ENCODE measurements at places on chromosomes 3 and 15.

DNA sequence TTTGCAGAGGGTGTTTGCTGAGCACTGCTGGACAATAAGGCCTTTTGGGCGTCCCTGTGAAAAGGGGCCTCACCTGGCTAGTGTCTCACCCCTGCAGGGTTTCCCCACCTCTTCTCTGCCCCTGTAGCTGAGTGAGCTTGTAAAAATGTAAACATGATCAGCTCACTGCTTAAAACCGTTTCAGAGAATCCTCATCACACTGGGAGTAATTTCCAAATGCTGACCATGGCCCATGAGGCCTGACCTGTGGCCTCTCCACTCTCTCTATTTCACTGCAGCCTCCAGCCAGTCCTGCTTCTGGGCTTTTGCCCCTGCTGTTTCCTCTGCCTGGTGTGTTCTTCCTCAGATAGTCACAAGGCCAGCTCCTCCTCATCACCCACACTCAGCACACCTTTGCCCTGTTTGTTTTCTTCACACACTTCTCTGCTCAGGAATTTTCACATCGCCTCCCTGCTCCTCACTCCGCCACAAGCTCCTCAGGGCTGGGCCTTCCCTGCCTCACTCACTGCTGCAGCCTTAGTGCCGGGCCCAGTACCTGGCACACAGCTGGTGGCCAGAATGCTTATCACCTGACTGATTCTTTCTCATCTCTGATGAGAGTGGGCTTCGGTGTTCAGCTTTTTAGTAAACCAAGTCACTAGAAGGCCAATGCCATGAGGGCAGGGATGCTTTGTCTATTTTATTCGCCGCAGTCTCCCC, 79.3 kb upstream of the SEC13 start:
- peak; percentile 23 for DNase-seq
- no peaks in the 10 kb centered on the region for H3K4me1 ChIP-seq
- no peaks in the 10 kb centered on the region for H3K27me3 ChIP-seq
- H3K27ac ChIP-seq: no peak overlapping the region
- H3K4me3 ChIP-seq: no peak overlapping the region

- H3K27ac ChIP-seq: no peak overlapping the region
- no peaks in the 10 kb centered on the region for H3K27me3 ChIP-seq
- DNase-seq: no peak
- H3K4me3 ChIP-seq: no peak overlapping the region
- no peaks in the 10 kb centered on the region for H3K36me3 ChIP-seq
Measured at GRCh38 chr3:120795959-120796358, 53.4 kb downstream of the GTF2E1 start.

GRCh38 chr3:190645932-190646460, 132.1 kb downstream of the IL1RAP start:
- no peak overlapping the region for H3K4me3 ChIP-seq
- no peaks in the 10 kb centered on the region for H3K4me1 ChIP-seq
- H3K36me3 ChIP-seq: no peaks in the 10 kb centered on the region
- no peak overlapping the region for H3K27ac ChIP-seq
- H3K27me3 ChIP-seq: no peaks in the 10 kb centered on the region

DNA sequence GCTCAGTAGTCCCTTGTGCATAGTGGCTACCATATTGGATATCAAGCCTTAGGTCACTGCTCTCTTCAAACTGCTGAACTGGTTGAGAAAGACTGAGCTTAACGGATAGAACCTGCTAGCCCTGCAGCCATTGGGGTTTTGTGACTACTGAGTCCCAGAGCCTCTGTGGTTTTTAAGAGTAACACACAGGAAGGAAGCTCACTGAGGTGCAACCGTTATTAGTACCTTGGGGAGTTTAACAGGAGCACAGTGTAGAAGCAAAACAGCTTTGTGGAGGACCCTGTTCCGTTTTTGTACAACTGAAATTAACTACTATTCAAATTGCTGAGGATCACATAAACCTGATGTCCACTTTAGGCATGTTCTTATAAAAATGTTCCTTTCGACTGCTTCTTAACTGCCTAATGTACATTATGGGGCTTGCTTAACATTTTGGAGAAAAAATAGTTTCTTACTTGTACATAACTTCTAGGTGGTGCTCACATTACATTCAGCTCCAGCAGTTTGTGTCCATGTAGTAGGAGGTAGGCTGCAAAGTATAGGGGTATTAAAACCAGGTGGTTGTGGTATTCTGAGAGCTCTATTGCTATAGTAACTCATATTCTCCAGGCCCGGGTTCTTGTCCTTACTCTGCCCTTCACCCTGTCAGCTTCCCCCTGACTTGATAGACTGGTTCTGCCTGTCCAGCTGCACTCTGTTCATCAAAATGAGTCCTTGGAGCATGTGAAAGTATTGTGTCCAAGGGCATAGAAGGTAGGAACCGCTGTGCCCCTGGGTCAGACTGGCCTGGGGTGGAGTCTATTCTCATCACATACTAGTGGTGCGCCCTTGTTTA, 17.3 kb downstream of the PXK start:
- no peak overlapping the region for H3K4me3 ChIP-seq
- no peak for DNase-seq
- no peaks in the 10 kb centered on the region for H3K4me1 ChIP-seq
- H3K27ac ChIP-seq: no peak overlapping the region
- no peaks in the 10 kb centered on the region for H3K27me3 ChIP-seq
- no peaks in the 10 kb centered on the region for H3K36me3 ChIP-seq

- no peak overlapping the region for H3K4me3 ChIP-seq
- no peak overlapping the region for H3K27ac ChIP-seq
- H3K27me3 ChIP-seq: no peaks in the 10 kb centered on the region
- peak; percentile 35 for DNase-seq
Measured at GRCh38 chr15:64158363-64159134, 4.3 kb downstream of the PPIB start.

GRCh38 chr15:76060118-76060989, 569 bp downstream of the TMEM266 start:
- H3K27ac ChIP-seq: no peak overlapping the region
- DNase-seq: no peak
- H3K36me3 ChIP-seq: no peaks in the 10 kb centered on the region
- H3K4me1 ChIP-seq: peaks cover 7% of the 10 kb centered on the region

- DNase-seq: no peak
- H3K27ac ChIP-seq: no peak overlapping the region
- H3K4me1 ChIP-seq: no peaks in the 10 kb centered on the region
- no peaks in the 10 kb centered on the region for H3K27me3 ChIP-seq
Measured at GRCh38 chr3:151940481-151940880, 67.0 kb downstream of the SUCNR1 start.

DNA sequence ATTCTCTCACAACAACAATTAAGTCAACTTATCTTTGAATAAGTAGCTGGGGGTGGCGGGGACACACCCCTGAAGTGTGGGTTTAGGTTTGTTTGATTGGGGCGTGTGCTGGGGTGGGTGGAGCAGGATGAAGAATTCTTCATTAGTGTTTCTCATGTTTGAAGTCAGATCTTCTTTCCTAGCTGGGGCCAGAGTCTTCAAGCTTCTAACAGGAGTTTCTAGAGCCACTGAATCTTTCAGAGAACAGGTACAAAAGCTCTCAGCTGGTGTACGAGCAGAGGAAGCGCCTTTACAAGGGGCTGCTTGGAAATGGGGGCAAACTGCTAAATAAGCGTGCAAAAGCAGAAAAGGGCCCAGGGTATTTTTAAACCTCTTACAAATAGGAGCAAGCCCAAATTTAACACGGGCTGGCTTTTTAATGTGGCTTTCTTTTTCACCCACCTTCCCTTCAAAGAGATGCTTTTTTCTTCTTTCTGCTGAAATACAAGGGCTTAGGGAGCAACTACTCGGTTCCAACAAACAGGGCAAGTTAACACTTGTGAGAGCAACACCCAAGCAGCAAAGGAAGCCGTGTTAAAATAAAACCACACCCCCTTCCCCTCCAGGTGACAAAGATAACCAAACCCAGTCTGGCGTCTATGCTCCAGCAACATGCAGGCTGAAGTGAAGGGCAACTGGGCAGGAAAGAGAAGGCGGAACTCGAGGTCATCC, 86.9 kb upstream of the RASGRP1 start:
- no peak overlapping the region for H3K4me3 ChIP-seq
- DNase-seq: peak; percentile 57
- peaks cover 3% of the 10 kb centered on the region for H3K4me1 ChIP-seq
- H3K27ac ChIP-seq: no peak overlapping the region
- no peaks in the 10 kb centered on the region for H3K36me3 ChIP-seq

- peak; percentile 72 for DNase-seq
- no peaks in the 10 kb centered on the region for H3K4me1 ChIP-seq
- no peaks in the 10 kb centered on the region for H3K27me3 ChIP-seq
Measured at GRCh38 chr3:67109651-67110204, 111.6 kb downstream of the KBTBD8 start.

DNA sequence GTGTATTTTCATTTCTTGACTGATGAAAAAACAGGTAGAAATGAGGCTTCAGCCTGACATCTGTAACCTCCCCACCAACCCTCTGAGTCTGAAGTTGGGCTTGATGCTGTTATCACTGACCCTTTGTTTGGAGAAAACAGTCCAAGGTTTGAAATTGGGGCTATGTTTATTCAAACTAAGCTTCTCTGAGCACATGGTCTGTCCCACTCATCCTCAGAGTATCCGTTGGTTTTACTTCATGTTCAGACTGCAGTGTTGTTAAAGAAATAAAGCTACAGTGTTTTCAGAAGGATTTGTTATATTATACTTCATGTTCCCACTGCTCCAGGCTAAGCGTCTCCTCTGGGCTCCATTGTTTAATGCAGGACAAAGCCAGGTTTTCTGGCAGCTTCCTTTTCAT, 6.0 kb downstream of the MAPKBP1 start:
- no peaks in the 10 kb centered on the region for H3K36me3 ChIP-seq
- peaks cover 17% of the 10 kb centered on the region for H3K4me1 ChIP-seq
- no peak overlapping the region for H3K4me3 ChIP-seq
- no peak for DNase-seq
- no peaks in the 10 kb centered on the region for H3K27me3 ChIP-seq

GRCh38 chr3:184663356-184663755, 48.5 kb downstream of the MAGEF1 start:
- H3K27me3 ChIP-seq: no peaks in the 10 kb centered on the region
- DNase-seq: no peak
- H3K27ac ChIP-seq: no peak overlapping the region
- no peaks in the 10 kb centered on the region for H3K36me3 ChIP-seq
- no peak overlapping the region for H3K4me3 ChIP-seq
- H3K4me1 ChIP-seq: peaks cover 13% of the 10 kb centered on the region

DNA sequence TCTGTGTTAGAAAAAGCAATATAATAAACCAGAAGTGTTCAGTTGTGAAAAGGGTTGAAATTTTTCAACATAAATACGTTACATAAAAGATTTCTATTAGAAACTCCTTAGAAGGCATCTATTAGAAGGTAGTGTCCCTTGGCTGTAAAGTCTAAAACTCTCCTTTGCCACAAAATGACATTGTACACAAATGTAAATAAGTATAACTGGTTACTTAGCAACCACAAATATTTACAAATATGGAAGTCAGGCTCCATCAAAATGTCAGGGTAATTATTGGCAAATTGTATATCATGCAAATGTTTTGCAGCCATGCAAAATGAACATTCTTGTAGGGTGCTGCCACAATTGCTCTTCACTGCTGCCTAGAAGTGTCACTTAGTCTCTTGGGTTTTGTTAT, 419.1 kb upstream of the CDIN1 start:
- no peak for DNase-seq
- H3K36me3 ChIP-seq: no peaks in the 10 kb centered on the region
- H3K4me1 ChIP-seq: no peaks in the 10 kb centered on the region
- H3K27me3 ChIP-seq: no peaks in the 10 kb centered on the region

- no peaks in the 10 kb centered on the region for H3K36me3 ChIP-seq
- H3K27me3 ChIP-seq: no peaks in the 10 kb centered on the region
- H3K4me3 ChIP-seq: no peak overlapping the region
- DNase-seq: no peak
- H3K27ac ChIP-seq: no peak overlapping the region
Measured at GRCh38 chr15:32877252-32878019, 159.6 kb downstream of the GREM1 start.

- no peaks in the 10 kb centered on the region for H3K4me1 ChIP-seq
- DNase-seq: no peak
- H3K27ac ChIP-seq: no peak overlapping the region
- H3K36me3 ChIP-seq: no peaks in the 10 kb centered on the region
Measured at GRCh38 chr15:56385908-56386307, 20.7 kb downstream of the TEX9 start.

DNA sequence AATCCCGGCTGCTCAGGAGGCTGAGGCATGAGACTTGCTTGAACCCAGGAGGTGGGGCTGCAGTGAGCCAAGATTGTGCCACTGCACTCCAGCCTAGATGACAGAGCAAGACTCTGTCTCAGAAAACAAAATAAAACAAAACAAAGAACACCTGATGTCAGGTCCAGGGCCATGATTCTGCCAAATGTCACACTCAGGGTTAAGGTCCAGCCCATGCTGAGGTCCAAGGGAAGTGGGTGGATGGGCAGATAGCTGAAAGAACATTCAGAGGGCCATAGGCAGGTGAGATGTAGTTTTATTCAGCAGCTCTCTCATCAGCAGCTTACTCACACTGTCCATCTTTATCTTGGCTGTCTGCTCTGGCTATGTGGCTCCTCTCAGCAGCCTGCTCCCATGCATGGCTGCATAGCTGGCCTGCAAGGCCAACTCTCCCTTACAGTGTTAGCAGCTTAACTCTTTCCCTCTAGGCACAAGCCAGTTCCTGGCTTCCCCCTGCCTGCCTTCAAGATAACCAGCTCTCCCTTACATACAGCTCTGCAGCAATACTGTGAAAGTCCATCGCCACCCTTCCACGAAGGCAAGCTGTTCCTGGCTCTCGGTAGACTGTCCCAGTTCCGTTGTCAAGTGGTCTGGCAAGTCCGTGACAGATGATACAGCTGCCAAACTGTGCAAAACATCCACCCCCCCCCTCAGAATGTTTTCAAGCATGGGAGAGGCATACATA, 62.4 kb upstream of the SIAH2 start:
- no peak for DNase-seq
- H3K4me1 ChIP-seq: peaks cover 2% of the 10 kb centered on the region
- no peaks in the 10 kb centered on the region for H3K36me3 ChIP-seq
- no peaks in the 10 kb centered on the region for H3K27me3 ChIP-seq

DNA sequence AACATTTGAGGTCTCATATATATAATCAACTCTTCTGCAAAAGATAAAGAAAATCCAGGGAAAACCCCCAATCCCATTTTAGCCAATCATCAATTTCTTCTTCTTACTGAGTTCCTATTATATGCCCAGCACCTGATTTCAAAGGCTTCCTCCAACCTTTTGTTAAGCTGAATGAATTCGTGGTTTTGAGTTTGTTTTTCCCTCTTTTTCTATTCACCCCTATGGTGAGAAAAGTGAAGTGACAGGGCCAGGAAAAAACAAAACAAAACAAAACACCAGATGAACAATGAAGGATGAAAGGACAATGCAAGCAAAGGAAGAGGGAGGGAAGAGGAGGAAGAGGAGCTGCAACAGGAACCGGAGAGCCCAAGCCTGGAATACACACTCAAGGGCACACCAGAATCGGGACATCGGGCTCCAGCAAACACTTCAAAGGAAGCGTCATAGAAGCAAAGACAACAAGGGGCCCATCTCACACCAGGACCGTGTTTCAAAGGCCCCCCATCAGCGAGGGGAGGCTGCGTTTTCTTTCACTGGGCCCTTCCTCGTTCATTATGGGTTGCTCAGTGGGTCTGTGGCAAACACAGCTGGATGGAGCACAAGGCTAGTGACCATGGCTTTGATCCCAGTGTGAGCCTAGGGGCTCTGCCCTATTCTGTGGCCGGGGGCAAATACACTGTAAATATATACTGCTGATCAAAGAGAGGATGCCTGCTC, 50.2 kb downstream of the VGLL4 start:
- H3K4me1 ChIP-seq: peaks cover 23% of the 10 kb centered on the region
- H3K27me3 ChIP-seq: no peaks in the 10 kb centered on the region
- H3K36me3 ChIP-seq: no peaks in the 10 kb centered on the region
- no peak for DNase-seq
- no peak overlapping the region for H3K4me3 ChIP-seq
- no peak overlapping the region for H3K27ac ChIP-seq

- H3K36me3 ChIP-seq: no peaks in the 10 kb centered on the region
- H3K4me3 ChIP-seq: no peak overlapping the region
- H3K4me1 ChIP-seq: no peaks in the 10 kb centered on the region
- no peak for DNase-seq
Measured at GRCh38 chr15:88077296-88078020, 179.1 kb downstream of the NTRK3 start.

Data from mesendoderm (in vitro differentiated cells).